ENCODE measurements at places on chromosomes 5 and 9. TPM values are rescaled to one million over a fixed set of nuclear protein-coding genes. Genes with fewer than 3 reads are reported as not detected.

- DNase-seq = no peak
Observed at GRCh38 chr5:30103452-30104202, 1089.9 kb upstream of the CDH6 start.

DNA sequence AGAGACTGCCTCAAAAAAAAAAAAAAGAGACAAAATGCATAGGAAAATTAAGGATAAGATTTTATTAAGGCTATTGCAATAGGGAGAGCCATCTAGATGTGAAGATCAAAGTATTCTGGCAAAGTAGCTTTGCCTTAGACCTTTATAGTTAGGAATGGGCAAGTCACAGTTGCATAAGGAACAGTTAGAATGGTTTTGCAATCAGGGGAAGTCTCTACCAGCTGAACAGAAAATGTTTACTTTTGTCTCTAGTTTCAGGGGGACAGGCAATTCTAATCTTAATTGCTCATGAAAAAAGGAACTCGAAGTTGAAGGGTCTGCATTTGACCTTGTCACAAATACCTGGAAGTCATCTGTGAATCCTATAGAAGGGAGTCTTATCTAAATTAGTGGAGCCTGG lies 13.1 kb upstream of the ATP6V1G1 start:
- no peak for DNase-seq

The TTC16 gene
- not detected for total RNA-seq

The SREK1IP1 gene
- total RNA-seq = 31.0 TPM
